ENCODE measurements at places on chromosomes 1 and 21.

DNA sequence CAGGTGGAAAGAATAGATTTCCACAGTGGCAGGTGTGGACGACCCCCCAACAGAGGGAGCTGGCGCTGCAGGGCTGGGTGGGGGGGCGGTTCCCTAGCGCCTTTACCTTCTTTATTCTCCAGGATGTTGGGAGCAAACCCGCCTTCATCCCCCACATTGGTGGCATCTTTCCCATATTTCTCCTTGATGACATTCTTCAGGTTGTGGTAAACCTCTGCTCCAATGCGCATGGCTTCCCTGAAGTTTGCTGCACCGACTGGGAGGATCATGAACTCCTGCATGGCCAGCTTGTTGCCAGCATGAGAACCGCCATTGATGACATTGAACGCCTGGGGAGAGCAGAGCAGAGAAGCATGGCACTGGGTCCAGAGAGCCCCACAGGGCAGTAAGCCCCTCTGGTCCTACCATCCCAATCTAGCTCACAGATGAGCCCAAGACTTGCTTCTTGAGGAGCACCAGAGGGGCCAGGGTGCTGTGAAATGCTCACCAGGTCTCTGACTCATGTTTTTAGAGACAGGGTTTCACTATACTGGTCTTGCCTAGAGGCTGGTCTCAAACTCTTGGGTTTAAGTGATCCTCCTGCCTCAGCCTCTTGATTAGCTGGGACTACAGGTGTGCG is 12.2 kb downstream of the ENO1 start:
- DNase-seq, result peak; percentile 58

GRCh38 chr1:228846952-228847351 is 111.7 kb downstream of the RHOU start:
- no peak for DNase-seq

DNA sequence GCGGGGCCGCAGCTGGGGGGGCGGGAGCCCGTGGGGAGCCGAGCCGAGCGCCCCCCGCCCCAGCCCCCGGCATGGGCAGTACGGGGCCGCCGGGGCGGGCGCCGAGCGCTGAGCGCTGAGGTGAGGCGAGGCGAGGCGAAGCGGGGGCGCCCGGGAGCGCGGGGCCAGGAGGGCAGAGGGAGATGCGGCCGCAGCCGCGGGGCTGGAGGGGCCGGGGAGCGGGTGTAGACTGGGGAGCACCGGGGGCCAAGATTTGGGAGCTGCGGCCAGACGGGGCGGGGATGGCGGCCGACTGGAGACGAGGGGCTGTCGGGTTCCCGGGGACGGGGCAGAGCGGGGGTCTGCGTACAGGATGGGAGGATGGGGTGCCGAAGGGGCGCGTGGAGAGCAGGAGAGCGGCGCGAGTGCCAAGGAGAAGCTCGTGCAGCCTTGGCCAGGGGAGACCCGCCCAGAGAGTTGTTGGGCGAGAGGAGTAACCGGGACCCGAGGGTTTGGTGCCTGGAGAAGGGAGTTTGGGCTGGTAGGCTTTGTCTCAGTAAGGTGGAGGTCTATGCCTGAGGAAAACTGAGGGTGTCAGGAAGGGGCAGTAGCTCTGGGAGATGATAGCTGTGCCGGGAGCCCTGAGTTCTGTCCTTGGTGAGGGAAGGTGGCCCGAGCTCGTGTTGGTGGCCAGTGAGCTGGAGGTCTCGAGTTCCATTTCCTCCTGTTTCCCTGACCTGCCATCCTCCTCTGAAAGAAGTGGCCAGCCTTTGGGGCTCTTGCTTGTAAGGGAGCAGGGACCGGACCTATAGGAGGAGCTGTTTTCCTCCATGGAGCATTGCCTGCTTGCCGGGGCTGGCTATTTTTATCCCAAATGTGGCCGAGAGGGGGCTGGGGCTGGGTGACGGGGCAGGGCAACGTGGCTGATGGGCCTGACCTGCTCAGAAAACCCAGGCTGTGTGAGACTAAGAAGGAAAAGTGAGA is 539 bp downstream of the ATP8B2 start:
- peak; percentile 78 for DNase-seq

- DNase-seq, result no peak
Observed at GRCh38 chr1:206963740-206964139, 6.5 kb downstream of the FCAMR start.

GRCh38 chr1:169133801-169134502 is 27.5 kb downstream of the ATP1B1 start:
- DNase-seq, result no peak

- peak; percentile 72 for DNase-seq
Observed at GRCh38 chr1:34681480-34682451, 73.1 kb upstream of the GJB5 start.

DNA sequence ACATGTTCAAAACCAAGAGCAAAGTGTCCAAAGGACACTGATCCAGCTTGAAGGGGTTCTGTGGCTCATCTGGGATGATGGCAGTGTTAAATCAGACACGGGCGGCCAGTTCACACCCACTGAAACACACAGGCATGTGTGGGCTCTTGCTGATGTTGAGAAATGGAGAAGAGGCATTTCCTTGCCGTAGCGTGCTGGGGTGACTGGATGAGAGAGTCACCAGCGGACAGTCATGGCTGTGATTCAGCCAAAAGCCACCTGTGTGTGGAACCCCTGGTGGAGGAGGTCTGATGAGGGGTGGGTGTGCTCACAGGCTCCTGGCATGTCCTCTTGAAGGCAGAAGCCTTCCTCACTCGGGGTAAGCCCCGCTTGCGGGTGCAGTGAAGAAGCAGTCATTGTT is 7.2 kb downstream of the C1orf35 start:
- DNase-seq, result peak; percentile 46

DNA sequence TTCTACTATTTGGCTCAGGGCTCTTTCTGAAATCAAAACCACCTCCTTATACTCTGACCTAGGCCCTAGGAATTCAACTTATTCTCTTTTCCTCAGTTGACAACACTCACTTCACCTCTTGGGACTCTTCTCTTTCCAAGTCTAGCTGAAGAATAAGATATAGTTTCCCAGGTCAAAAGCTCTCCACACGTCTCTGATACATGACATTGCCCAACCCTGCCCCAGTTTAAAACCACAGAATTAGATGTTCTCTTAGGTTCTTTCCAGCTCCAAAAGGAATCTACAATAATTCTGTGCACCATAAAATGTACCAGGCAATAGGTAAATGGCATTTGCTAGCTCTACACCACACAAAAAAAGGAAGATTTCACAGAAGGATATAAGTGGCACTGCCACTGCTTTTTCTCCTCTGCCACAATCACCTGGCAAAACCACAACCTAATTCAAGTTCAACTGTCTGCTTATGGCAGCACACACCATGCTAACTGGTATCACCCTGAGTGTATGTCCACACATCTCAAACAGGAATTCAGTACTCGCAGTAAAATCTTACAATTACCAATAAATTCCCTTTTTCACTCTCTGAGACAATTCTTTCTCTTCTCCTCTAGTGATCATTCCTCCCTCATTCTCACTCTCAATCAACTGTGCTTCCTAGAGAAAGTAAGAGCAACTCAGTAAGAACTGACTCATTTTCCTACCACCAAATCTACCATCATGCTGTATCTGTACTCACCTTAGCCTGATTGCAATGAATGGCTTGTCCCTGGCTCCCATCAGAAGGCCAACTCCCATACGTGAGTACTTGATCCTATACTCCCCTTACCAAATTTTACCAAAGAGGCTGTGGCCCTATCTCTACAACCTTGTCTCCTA is 27.3 kb downstream of the ZBTB8OS start:
- DNase-seq, result no peak

- DNase-seq, result no peak
Observed at GRCh38 chr1:84303314-84303830, 1.9 kb downstream of the SAMD13 start.

DNA sequence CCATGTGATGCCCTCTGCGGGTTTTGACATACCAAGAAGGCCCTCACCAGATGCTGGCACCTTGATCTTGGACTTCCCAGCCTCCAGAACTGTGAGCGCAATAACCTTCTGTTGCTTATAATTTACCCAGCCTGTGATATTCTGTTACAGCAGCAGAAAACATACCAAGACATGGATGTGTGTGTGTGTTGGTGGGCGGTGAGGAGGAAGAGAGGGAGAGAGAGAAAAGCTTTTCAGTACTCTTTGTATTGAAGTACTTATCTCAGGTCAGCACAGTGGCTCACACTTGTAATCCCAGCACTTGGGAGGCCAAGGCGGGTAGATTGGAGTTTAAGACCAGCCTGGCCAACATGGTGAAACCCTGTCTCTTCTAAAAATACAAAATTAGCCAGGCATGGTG is 23.1 kb downstream of the TRAPPC10 start:
- DNase-seq, result no peak

- no peak for DNase-seq
Observed at GRCh38 chr1:226734611-226735153, 4.4 kb downstream of the ITPKB start.

DNA sequence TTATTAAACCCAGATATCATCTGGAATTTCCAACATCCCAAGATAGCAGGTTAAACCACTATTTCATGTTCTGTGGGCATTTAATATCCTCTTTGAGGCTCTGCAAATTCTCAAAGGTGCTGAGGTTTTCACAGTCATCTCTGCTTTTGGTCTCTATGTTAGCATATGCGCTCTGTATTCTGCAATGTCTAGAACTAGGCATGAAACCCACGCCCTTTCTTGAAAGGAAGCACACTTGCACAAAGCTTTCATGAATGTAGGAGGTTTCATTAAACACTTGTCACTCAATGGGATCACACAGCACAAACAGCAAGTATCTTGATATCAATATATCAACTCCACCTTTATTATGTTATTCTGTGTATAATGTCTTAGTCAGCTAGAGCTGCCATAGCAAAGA is 172.0 kb upstream of the USP24 start:
- DNase-seq, result no peak

GRCh38 chr1:160780398-160780755 is 15.6 kb upstream of the LY9 start:
- no peak for DNase-seq

- DNase-seq, result no peak
Observed at GRCh38 chr1:234691567-234691966, 81.6 kb upstream of the IRF2BP2 start.

GRCh38 chr21:33700491-33700890 is 58.2 kb downstream of the ITSN1 start:
- DNase-seq, result no peak

- DNase-seq, result no peak
Observed at GRCh38 chr1:151981178-151981525, 12.5 kb downstream of the S100A10 start.

- no peak for DNase-seq
Observed at GRCh38 chr1:239288820-239289554, 97.4 kb upstream of the CHRM3 start.

GRCh38 chr1:158793604-158794003 is 12.6 kb upstream of the OR6N2 start:
- DNase-seq, result no peak

DNA sequence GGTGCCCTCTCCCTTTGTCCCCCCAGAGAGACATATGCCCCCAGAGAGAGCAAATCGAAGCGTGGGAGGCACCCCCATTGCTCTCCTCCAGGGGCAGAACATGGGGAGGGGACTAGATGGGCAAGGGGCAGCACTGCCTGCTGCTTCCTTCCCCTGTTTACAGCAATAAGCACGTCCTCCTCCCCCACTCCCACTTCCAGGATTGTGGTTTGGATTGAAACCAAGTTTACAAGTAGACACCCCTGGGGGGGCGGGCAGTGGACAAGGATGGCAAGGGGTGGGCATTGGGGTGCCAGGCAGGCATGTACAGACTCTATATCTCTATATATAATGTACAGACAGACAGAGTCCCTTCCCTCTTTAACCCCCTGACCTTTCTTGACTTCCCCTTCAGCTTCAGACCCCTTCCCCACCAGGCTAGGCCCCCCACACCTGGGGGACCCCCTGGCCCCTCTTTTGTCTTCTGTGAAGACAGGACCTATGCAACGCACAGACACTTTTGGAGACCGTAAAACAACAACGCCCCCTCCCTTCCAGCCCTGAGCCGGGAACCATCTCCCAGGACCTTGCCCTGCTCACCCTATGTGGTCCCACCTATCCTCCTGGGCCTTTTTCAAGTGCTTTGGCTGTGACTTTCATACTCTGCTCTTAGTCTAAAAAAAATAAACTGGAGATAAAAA is 8.4 kb downstream of the EFNA3 start:
- DNase-seq, result no peak

DNA sequence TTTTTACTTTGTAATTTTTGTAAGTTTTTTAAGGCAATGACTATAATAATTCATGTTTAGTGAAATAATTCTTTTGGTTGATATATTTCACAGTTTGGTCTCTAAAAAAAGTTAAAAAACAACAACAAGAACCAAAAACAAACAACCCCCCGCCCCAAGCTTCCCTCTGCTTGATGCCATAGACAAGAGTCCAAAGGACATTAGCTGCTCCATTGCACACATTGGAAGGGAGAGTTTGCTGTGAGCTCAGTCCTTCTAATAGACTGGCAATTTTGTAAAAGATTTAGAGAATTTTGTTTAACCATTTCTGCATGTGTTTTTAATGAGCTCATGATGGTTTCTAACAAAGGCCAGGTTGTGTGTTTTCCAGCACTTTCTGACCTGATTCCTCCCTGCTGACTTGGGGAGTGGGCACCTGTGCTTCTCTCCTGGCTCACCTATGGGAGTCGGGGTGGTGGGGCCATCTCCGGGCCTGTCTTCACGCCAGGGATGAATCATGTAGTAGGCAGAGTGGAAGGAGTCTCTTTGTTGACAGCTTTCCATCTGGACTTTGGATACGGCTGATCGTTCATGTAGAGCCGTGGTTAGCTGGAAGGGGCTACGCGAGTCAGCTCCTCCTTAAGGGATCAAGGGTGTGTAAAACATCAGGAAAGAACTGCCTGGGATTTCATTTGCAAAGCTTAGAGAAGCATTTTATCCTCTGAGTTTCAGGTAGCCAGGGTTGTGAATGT is 14.1 kb downstream of the ZBTB18 start:
- no peak for DNase-seq

- DNase-seq, result no peak
Observed at GRCh38 chr1:55768327-55768952, 553.3 kb upstream of the USP24 start.

DNA sequence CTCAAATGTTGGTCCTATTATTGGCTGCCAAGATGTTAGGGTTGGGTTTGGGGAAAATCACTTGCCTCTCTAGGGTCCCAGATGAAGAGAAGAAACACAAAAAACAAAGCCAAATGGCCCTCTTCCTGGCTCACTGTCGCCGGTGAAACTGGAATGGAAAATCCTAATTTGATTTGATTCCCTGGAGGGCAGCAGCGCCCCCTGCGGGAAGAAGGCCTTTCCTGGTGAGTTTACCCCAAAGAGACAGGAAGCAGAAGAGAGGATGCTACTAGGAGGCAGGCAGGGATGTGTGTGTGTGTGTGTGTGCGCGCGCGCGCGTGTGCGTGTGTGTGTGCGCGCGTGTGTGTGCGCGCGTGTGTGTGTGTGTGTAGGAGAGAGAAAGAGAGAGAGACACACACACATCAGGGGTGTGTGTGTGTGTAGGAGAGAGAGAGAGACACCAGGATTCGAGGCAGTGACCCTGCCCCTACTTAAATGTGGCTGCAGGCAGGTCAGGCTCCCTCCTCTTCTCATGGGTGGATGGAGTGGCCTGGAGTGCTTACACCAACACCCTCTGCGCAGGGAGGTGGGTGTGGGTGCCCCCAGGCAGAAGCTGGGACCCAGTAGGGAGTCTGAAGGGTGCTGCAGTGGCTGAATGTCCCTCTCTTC is 3.1 kb upstream of the SELENON start:
- DNase-seq, result peak; percentile 93

All from activated CD8-positive, alpha-beta memory T cell treated with anti-CD3 and anti-CD28 coated beads, Interleukin-2, amount 50 U/mL, for 48 hours (primary cell).